ENCODE measurements at places on chromosomes 7 and 10.

DNA sequence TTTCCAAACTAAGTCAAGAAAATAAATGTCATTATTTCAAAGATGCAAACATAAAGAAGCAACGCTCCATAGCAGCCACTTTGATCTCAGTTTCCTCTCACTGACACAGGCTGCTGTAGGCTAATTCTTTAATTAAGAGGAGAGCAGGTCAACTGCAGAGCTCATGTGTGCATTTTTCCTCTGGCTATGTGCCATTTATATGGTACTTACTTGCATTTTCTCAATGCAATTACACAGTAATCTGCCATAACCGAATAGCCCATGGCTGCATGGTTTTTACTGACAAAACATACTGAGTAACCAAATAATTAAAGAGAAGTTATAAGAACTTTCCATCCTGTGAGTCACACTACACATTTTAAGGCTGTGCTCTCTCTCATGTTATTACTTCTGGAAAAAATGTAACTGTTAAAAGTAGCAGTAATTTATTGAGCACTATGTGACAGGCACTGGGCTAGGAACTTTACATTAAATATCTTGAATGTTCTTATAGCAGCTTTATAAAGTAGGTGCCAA, 122.0 kb downstream of the ELAPOR2 start:
- no peak for DNase-seq

DNA sequence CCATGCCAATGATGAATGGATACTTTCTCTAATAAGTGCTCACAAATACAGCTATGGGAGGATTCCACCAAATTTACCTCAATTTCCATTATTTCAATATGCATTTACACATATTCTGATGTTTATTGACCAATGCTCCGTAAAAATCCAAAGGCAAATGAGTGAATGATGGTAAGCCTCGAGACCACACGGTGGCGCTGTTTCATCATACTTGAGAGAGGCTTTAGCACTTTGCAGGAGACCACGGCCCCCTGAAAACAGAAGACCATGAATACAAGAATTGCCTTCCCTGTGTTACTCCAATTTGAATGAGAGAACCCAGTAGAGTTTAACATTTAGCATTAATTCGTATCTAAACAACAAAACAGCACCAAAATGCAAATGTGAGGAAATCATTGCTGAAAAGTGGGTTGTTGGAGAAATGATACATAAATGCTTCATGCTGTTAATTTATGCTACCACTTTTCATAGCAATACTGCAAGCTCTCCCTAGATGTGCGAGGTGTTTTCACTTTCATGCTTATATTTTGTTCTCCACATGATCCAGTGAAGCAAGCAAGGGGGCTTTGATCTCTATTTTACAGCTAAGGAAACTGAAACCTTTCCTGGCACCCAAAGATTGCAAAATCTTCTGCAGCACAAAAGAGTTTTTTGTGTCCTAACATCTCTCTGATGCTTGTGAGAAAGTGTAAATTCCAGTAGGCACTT, 35.4 kb downstream of the TRIL start:
- DNase-seq = no peak

- DNase-seq = no peak
These were observed 143.7 kb downstream of the PTPN20 start for GRCh38 chr10:47054974-47055373.

DNA sequence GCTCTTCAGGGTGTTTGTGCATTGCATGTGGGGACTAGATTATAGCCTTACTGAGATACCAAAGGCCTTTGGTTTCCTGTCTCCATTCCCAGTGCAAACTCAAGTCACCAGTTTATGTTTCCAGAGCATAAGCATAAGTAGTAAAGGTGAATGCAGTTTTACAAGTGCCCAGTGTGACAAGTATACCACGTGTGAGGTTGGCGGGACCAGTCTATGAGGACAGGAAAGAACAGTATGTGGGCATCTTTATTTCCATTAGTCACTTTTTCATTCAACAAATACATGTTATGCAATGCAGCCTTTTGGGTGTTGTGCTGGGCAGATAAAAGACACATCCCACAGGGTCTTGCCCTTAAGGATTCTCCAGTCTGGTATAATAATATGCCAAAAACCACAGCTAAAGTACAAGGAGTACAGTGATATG, 146.5 kb downstream of the ARID5B start:
- no peak for DNase-seq

DNA sequence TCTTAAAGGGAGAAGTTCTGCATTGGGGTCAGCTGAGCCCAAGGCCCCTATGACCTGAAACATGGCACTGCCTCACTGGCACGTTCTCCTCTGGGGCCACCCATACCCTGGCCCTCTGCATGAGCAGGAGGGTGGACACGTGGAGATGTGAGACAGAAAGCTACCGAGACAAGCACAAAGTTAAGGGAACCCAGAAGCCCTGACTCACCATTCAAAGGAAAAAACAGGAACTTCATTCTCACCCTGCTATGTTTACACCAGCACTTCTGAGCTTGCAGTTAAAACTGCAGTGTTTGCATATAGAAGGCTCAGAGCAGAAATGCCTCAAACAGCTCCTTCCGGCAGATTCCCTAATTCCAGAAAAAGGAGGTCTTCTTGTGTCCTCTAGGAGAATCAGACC, 41.7 kb downstream of the DENND11 start:
- no peak for DNase-seq

GRCh38 chr7:27784399-27785053, 44.6 kb downstream of the TAX1BP1 start:
- DNase-seq = no peak

GRCh38 chr10:47369251-47369894, 14.7 kb downstream of the ZNF488 start:
- no peak for DNase-seq

- no peak for DNase-seq
These were observed 64.9 kb upstream of the C1QL3 start for GRCh38 chr10:16586358-16587138.

- no peak for DNase-seq
These were observed 23.4 kb downstream of the PYROXD2 start for GRCh38 chr10:98391578-98391991.

DNA sequence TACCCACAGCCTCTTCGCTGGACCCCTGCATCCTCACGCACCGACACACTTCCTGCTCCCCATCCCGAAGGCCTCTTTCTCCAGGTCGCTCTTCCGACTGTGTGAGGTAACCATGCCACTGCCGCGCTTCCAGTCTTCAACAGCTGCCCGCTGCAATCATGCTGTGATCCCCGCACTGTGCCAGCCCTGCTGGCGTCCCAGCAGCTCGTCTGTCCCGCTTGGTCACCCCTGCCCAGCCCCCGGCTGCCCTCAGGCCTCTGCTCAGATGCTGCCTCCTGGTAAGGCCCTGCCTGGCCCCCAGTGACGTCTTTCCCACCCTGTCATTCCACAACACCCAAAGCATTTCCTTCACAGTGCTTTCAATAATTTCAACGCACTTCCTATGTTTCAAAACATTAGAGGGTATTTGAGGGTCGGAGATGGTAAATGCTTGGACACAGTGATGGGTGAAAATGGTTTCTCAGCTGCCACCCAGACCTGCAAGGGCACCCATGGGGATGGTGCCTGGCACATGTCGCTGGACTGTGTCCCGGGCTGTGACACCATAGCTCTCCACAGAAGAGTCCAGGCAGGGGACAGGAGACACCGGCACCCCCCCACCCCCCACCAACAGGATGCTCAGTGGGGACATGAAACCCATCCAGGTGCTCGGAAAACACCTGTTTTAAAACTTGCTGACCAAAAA, 125.2 kb downstream of the MAD1L1 start:
- no peak for DNase-seq

- DNase-seq = no peak
These were observed 16.7 kb upstream of the C10orf90 start for GRCh38 chr10:126687121-126687606.
